CD4-positive, alpha-beta memory T cell (primary cell): ENCODE measurements at places on chromosomes 7 and 10. TPM values are rescaled to one million over a fixed set of nuclear protein-coding genes. Genes with fewer than 3 reads are reported as not detected.

The OR2A1 gene
- total RNA-seq: not detected

GRCh38 chr7:34655384-34655783, 2.6 kb upstream of the NPSR1 start:
- no peak for DNase-seq

DNA sequence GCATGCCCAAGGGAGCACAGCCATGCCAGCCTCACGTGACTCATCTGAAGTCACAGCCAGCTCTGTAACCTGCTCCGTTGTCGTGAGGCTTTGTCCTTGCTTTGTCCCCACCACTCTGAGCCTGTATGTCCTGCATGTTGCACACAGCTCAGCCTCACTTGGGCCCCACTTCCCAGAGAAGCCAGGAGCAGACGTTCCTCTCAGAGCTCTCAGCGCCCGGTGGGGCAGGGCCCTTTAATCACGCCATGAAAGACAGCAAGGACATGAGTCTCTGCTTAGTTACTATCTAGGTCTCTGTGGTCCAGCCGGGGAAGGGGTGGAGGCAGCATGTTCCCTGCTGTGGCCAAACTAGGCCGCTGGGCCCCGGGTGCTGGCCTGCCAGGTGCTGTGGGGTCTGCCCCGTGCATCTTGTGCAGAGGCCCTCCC, 127.4 kb upstream of the FAM20C start:
- no peak for DNase-seq

DNA sequence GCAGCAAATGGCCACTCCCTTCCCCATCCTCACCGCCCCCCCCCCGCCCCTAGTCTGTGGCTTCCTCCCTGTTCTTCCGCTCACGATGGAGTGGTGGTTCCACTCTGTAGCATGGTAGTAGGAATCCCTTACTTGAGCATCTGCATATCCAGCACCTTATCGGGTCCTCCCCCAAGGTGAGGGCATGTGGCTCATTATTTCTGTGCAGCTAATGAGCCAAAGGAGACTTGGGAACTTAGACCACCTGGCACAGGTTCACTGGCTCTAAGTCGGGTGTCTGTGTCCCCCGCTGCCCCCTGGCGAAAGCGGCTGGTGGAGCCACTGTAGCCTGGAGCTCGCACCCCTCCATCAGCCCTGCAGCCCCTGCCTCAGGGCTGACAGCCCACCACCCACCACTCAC, 22.8 kb upstream of the GPR26 start:
- DNase-seq: no peak

GRCh38 chr7:83617858-83618257, 31.1 kb downstream of the SEMA3E start:
- DNase-seq: no peak

The PGAM2 gene
- total RNA-seq: 1.5 TPM

- no peak for DNase-seq
Observed at GRCh38 chr7:148623586-148624282, 33.2 kb downstream of the C7orf33 start.

DNA sequence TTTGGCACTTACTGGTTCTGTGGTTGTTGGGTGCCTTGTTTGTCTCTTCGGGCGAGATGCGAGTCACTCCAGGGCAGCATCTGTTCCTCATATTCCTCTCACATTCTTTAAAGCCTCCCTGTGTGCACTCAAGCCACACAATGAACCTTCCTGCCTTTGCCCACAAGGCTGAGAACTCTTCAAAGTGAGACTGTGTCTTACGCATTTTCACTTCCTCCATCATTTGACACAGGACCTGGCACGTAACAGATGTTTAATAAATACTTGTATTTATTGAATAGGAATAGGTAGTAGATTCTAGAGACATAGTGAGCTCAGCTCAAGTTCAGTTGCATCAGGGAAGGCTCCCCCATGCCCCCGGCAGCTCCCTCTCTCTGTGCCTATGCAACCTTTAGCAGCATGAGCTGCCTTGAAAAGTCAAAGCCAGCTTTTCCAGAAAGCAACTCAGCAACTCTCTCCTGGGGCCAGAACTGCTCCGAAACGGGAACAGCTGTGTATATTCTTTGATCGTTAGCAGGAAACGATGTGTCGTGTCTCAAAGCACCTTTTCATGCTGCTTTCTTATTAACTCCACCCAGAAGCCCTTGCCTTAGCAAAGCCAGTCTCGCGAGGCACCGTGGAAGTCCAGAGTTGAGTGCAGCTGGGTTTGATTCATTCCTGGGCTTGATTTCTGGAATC, 97.5 kb downstream of the PFKFB3 start:
- DNase-seq: peak; percentile 62

The OPALIN gene
- total RNA-seq: not detected

The SFXN2 gene
- total RNA-seq: 20.2 TPM

- DNase-seq: no peak
Observed at GRCh38 chr10:1558906-1559305, 178.4 kb downstream of the ADARB2 start.

- DNase-seq: no peak
Observed at GRCh38 chr10:77800738-77801266, 125.8 kb downstream of the DLG5 start.

GRCh38 chr7:92053312-92053711, 81.0 kb downstream of the CYP51A1 start:
- no peak for DNase-seq

GRCh38 chr10:8462565-8462964, 408.1 kb downstream of the GATA3 start:
- no peak for DNase-seq

DNA sequence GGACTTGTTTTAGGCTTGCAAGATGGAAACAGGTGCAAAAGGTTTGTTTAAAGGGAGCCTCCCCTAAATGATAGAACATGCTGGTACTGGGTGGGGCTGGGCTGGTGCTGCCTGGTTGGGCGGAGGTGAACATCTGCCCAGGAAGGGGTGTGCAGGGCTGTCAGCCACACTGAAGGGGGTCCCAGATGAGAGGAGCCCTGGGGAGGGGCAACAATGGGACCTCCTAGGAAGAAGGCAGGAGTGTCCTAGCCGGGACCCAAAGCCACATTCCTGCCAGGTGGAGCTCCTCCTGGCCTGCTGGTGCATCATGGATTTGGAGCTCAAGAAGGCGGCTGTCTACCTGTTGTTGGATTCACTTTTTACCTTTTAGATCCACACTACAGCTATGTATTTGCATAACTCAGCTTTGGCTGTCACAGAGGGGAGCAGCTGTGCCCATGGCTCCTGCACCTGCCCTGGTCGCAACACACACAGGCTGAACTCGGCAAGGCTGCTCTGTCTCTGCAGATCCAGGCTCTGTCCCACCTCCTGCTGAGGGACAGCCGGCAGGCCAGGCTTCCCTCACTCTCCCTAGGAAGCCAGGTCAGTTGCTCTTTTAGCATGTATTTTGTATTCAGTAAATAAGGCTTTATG, 59.9 kb downstream of the ADARB2 start:
- no peak for DNase-seq

DNA sequence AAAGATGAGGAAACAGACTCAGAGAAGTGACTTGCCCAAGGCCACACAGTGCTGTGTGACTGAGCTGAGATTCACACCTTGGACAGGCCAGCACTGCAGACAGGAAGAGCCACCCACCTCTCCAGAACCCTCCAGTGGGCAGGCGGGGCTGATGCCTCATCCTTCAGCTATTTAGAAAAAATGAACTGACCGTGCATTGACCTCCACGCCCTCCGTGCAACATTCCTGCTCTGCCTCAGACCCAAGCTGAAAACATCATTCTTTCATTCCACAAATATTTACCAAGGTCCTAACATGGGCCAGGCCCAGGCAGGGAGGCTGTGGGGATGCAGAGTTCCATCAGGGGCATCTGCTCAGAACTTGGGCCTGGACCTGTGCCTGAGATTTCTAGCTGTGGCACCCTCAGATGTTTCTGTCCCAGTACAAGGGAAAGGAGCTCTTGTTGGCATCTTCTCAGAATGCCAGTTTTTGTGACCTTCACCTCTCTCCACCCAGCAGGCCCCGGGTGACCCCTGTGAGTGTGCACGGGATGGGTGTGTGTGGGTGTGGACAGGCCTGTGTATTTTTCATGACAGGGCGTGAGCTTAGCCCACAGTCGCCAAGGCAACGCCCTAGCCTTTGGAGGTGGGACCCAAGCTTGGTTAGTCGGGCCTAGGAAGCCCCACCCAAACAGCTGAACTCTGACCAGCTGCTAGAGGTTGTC, 6.5 kb downstream of the VSIR start:
- DNase-seq: no peak

The COBL gene
- total RNA-seq: not detected

DNA sequence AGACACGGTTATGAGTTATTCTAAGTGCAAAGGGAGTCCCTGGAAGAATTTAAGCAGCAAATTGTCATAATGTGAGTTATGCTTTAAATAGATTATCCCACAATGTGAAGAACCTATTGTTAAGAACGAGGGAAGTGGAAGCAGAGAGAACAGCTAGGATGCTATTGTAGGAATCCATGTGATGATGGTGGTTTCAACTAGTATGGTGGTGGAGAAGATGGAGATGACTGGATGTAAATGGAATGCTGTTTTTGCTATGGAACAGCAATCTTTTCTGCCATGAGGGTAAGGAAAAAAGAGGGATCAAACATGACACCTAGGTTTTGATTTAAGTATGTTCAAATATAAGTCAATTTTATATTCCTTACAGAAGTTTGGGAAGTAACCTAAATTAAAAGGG, 191.3 kb downstream of the RNF133 start:
- no peak for DNase-seq

The EBLN1 gene
- total RNA-seq: not detected

GRCh38 chr10:49610458-49611165, 502 bp downstream of the SLC18A3 start:
- DNase-seq: no peak

GRCh38 chr10:33831591-33831990, 497.1 kb upstream of the NRP1 start:
- DNase-seq: no peak

- no peak for DNase-seq
Observed at GRCh38 chr7:148398844-148399365, 191.7 kb upstream of the C7orf33 start.

The CYP26A1 gene
- not detected for total RNA-seq

DNA sequence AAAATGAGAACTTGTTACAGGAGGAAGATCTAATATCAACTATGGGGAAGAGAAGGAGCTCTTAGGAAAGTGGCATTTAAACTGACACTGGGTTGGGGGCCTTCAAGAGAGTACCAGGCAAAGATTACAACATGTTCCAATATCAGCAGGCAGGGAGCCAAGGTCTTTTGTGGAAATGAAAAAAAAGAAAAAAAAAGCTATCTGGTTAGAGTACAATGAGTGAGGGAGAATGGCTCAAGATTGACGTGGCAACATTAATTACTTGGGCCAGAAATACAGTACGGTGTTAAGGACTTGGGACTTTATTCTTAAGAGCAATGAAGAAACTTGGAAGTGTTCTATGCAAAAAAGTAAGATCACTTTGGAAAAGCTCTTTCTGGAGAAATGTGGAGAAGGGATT, 132.3 kb upstream of the CDK1 start:
- no peak for DNase-seq

DNA sequence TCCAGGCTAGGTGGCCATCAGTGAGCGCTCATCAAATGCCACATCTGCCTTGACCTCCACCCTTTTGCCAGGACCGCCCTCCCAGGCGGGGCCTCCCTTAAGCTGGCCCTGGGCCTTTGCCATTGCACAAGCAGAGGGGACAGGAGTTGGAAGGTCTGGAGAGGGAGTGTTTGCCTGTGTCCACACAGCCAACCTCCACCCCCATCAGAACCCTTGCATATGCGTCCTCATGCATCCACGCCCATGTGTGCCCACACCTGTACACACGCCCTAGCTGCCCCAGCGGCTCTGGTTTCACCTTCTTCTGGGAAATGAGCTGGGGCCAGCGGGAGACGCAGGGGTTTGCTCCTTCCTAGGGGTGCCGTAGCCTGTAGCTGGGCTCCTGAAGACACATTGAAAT, 64.0 kb downstream of the NEURL1 start:
- DNase-seq: no peak

DNA sequence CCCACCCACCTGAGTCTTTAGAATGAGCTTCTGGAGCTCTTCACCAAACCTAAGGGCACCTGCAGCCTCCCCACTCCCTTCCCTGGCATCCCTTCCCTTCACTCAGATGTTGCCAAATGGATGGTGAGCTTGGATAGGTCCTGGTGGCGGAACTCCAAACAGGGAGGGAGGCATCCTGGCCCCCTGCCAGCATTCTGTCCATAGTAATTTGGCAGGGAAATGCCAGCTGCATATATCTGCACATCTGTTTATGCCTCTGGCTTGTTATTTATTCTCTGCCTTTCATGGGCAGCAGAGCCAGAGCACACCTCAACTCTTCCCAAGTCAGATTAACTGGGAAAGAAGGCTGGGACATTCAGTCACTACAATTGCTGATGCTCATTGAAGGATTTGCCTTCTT, 18.1 kb downstream of the KAZALD1 start:
- DNase-seq: no peak

DNA sequence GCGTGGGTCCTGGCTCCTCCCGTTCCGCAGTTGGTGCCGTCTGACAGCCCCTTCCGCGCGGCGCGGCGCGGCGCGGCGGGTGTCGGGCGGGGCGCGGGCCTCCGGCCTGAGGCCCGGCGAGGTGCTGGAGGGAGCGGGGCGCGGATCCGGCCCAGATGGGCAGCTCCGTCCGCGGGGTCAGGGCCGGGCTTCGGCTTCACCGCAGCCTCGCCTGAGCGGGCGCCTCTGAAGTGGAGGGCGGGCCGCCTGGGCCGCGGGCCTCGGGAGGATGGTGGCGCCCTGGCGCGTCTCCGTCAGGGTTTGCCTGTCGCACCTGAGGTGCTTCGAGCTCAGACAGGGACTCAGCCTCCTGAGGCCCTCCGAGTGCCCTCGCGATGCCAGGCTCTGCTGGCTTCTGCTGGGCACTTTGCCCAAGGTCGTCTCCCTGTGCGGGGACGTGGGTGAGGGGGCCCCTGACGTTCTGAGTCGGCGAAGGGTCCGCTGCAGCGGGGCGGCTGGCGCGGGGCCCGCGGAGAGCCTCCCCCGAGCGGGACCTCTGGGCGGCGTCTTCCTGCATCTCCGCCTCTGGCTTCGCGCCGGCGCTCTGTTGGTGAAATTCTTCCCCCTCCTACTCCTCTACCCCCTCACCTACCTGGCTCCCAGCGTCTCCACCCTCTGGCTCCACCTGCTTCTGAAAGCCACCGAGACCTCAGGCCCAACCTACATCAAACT, 473 bp downstream of the ADCK2 start:
- peak; percentile 68 for DNase-seq

The FAM24B gene
- total RNA-seq: 12.8 TPM

- DNase-seq: no peak
Observed at GRCh38 chr7:101200504-101200861, 353 bp downstream of the MOGAT3 start.

GRCh38 chr10:114386452-114386851, 17.9 kb downstream of the AFAP1L2 start:
- no peak for DNase-seq
